NCI-H2107 (cell line): ENCODE measurements at places on chromosomes 3 and 15.

DNA sequence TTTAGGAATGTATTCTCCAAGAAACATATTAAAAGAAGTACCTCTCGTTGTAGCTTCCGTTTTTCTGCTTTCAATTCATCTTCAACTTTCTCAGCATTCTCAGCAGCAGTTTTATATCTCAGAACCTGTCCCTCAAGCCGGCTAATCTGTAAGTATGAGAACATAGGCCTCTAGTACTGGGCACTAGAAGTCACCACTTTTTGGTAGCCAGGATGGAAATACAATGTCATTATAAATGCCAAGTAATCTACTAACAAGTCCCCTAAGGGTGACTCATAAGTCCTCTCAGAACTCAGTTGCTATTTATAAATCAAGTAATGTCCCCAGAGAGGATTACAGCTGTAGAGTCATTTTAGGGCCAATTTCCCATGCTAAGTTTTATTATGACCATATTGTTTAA, 61.1 kb downstream of the MLH1 start:
- no peak for DNase-seq

GRCh38 chr15:91118817-91119590, 18.9 kb downstream of the SV2B start:
- DNase-seq = no peak

DNA sequence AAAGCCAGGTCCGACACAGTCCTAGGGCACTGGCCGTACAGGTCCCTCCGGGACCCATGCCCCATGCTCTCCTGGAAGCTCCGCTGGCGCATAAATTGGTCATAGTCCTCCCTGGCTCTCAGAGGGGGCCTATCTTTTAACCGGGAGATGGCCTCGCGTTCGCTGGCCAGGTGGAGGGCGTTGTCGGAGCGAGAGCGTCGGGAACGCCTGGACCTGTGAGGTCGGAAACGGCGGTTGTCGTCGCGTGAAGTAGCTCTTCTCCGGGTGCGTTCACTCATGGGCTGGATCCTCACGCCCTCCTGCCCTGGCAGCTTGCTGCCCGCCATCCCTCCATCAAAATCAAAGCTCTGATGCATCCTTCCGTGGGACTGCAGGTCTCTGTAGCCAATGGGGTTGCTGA, 76.0 kb upstream of the PSMD6 start:
- DNase-seq = no peak

DNA sequence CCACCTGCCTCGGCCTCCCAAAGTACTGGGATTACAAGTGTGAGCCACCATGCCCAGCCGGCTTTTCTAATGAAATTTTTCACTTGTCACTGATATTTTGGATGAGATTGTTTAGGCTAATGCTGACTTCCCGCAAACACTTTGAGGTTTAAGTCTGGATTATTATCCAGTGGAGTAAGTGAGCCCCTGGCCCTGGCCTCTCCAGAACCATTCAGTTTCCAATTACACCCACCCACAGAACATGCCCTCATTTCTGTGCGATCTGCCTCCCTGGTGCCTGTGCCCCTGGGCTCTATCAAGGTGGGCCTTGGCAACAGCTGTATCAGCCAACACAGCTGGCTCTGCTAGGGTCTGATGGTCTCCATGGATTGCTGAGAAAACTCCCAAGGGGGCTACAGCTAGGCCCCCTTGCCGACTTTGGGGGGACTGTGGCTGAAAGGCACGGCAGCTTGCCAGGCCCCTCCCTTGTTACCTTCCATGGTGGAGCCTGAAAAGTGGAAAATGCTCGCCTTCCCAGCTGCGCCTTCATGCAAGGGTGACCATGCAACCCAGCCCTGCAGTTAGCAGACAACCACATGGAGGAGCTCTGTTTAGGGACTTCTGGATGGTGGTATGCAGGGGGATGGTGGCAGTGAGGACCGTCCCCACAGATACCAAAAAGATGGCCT, 288.9 kb downstream of the FAM43A start:
- DNase-seq = no peak

DNA sequence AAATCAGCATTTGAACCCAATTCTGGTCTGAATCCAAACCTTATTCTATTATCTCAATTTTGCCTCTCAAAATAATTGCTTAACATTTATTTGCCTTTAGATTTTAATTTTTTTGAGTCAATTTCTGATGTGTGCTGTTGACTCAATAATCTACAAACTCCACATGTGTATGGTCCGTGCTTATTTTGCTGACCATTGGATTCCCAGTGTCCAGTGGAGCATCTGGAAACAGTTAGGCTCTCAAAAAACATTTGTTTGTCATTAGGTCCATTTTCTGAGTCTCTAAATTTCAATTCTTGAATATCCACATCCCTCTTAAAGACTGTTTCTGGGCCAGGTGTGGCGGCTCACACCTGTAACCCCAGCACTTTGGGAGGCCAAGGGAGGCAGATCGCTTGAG, 19.2 kb upstream of the MYZAP start:
- DNase-seq = no peak

DNA sequence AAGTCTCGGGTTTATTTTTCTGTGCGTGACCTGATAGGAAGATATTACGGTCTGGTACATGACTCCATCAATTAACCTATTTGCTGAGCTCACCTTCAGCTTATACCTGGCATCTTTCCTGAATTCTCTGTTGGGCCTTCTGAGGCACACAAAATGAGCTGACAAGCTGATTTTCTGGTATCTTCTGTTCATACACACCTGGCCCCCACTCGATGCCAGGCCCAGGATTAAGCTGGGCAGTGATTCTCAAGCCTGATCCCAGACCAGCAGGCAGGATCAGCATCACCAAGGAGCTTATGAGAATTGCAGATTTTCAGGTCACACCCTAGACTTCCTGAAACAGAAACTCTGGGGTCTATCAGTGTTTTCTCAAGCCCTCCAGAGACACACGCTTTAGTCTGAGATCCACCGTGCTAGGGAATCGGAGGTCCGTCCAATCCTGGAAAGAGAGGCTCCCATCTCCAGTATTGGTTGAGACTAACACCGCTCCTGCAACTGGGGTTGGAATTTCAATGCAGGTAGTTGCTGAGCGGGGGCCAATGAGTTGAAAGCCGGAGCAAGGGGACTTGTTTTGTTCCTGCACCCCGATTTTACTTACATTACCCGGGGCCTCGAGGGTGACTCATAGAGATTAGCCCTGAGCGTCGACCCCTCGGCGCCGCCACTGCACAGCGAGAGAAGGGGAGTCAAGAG, 636 bp upstream of the EIF1B start:
- DNase-seq = no peak

- no peak for DNase-seq
Measured at GRCh38 chr15:41915255-41915994, 21.6 kb upstream of the SPTBN5 start.

- DNase-seq = no peak
Measured at GRCh38 chr3:97684490-97684889, 80.1 kb upstream of the ARL6 start.

GRCh38 chr15:90677807-90678790, 39.0 kb upstream of the BLM start:
- no peak for DNase-seq

DNA sequence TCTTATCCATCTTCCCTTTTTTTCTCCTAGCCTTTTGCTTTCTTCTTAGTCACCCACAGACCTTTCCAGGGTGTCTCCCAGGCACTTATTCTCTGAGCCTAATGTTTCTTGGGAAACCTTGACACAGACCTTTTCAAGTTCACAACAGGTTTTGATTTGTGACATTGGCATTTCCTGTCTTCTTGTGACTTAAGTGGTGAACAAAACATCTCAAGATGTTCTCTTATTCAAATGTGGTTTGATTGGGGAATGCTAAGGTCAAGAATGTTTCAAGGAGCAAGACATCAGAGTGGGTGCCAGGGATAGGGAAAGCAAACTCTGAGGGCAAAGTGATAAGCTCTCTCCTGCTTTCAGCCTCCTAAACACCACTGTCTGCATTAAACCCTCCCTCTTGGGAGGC, 68.2 kb upstream of the GSK3B start:
- DNase-seq = no peak

DNA sequence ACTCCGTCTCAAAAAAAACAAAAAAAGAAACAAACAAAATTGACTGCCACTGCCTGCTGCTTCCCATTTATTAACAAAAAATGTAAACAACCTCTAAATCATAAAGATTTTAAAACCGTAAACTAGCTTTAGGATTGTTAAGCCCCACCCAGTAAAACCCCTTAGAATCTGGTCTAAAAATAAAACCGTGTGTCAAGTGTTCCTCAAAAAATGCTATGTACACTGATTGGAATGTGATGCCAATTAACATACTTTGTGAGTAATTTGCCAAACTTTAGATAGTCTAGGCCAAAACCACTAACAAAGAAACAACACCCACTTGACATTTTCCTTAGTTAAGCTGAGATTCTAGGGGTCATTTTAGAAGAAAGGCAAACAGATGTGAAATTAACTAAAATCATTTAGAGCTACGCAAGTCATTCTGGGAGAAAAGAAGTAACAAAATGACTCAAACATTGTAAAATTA, 5.3 kb downstream of the RAF1 start:
- no peak for DNase-seq

GRCh38 chr3:21752749-21753347, 1.8 kb upstream of the ZNF385D start:
- DNase-seq = no peak

- DNase-seq = peak; percentile 68
Measured at GRCh38 chr3:179558742-179559364, 3.9 kb upstream of the ACTL6A start.

DNA sequence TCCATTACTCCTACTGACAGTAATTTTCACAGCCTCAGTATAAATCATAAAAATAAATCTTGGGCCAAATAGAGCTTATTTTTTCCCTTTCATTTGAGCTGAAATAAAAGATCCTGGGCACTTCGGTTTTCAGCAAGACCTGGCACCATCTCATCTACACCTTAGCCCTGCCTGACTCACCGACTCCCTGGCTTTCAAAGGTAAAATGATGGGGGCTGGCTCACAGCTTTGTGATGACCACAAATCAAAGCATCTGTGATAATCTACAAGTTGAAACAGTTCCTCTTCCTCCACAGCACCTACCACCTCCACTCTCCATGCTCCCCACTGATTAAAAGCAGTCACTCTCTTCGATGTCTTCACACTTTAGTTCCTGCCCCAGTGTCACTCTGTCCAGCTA, 27.6 kb downstream of the DET1 start:
- DNase-seq = no peak

- DNase-seq = no peak
Measured at GRCh38 chr3:189100866-189101265, 70.9 kb upstream of the TPRG1 start.

- no peak for DNase-seq
Measured at GRCh38 chr3:75140904-75141615, 523.1 kb upstream of the FRG2C start.

DNA sequence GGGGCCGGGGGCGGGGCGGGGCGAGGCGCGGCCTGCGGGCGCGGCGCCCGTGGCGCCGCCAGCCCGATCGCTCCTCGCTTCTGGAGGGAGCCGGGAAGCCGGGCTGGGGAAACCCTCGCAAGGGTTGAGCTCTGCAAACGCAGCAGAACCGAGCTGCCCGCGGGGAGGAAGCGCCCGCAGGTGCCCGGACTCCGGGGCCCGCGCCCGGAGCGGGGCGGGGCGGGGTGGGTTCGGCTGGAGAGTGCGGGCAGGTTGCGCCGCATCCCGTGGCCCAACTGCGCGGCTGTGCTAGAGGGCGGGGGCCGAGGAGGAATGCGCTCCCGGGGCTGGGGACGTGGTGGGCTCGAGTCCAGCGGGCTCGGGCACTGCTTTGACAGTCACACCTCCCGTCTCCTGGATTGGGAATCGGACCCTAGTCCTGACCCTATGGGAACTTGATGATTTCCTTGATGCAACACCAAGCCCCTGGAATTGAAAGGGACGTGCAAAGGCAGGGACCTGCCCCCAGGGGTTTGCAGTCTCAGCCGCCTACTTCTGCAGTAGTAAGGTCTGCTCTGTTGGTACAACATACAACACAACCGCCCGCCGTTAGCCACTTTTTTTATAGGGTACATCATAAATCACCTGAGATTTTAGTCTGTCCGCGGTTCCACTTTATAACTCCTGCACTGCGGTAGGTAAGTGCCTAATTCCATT, 34.3 kb downstream of the ZBTB38 start:
- no peak for DNase-seq

DNA sequence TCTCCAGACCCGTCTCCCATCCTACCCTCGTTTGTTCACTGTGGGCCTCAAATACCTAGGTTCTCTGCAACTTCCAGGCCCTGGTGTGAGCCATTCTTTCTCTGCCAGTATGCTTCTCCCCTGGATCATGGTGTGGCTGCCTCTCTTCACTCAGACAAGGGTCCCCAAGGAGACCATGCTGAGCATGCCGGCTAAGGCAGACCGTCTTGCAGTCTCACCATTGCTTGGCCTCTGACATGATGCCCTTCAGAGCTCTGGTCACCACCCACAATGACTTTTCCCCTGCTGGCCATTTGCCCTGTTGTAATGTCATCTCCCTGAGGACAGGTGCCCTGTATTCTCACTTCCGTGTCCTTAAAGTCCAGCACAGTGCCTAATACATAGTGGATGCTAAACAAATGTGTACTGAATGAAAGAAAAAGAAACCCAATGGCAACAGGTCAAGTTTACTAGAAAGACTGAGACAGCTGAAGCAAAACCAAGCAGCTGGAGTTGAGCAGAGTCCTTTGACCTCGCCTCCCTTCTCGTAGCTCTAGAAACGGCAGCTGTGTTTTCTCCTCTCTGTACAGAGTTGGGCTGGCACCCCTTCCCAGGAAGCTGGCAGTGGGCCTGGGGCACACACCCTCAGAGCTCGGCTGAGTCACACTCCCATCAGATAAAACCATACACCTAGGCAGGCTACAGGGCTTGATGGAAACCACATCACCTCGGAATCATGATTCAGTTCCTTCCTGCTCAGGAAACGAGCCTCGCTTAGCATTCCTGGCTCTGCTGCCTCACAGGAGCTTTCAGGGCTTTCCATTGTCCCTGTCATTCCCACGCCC, 8.6 kb downstream of the TLR9 start:
- no peak for DNase-seq

- DNase-seq = no peak
Measured at GRCh38 chr3:1275495-1275894, 182.7 kb downstream of the CNTN6 start.

GRCh38 chr15:71136793-71137518, 21.7 kb downstream of the THSD4 start:
- DNase-seq = no peak

DNA sequence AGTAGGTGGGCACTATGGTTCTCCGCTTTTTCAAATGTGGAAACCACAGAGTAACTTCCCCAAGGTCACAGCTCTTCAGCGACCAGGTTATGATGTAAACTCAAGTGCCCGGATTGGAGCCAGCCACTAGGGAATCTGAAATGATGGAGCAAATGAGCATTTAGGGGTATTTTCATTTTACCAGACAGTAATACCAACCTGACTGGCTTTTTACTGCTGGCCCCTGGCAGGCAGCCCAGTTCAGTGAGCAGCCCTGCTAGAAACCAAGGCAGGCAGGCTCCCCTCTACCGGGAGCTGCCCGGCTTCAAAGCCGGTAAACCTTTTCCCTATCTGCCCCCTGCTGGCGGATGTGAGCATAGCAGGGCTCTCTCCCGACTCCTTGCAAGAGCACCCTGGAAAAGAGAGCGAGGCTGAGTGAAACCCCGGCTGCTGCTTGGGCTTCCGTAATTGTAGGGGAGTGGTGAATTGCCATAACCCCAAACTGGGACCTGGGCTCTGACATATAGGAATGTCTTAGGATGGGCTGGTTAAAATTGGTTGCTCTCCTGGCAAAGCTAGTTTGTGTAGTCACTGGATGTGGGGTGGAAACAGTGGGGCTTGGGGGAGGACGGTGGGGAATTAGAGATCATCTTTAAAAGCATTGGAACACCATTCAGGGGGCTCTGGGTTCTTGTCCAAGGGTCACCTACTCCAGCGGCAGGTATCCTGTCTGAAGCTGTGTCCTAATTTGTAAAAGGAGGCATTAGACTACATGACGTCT, 98.0 kb upstream of the TNFAIP8L3 start:
- DNase-seq = peak; percentile 8
